Epithelial cell of proximal tubule (primary cell): ENCODE measurements at places on chromosomes 1 and 21.
A peak's percentile ranks its signal among the peaks of the same experiment; 100 is the strongest.

DNA sequence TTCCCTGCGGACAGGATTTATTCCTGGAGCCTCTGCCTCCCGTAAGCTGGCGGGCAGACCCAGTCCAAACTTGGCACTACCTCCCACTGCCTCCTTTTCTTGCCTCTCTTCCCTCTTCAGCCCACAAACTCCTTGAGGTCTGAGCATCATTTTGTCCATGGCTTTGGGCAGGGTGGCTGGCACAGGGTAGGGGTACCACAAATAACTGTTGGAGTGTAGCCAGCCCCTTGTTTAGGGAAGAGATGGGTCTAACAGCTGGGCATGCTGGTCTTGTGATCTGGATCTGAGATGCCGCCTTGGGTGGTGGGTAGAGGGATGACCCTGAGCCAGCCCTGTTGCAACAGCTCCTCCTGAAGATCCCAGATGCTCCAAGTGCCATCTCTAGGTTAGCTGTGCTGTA lies 71.4 kb upstream of the CLDN14 start:
- no peak for DNase-seq

GRCh38 chr1:115098979-115099692 lies 9.8 kb upstream of the TSPAN2 start:
- DNase-seq, result peak; percentile 46

DNA sequence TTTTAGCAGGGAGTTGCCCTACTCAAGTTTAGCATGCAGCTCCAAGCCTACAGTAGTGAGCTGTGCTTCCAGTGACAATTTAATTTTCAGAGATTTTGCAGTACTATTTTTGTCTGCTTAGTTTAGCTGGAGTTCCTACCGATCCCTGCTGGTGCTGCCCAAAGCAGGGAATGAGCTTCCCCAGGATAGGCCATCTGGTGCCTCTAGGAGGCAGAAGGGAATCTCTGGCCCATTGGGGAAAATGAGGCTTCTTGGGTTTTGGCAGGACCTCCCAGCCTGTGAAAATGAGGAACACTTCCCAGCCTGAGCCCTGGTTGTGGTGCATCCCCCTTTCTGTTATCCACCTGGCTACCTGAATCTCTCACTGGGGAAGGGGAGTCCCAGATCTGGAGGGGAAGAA lies 149.2 kb downstream of the RASAL2 start:
- no peak for DNase-seq

GRCh38 chr1:20184481-20184900 lies 1.4 kb upstream of the UBXN10 start:
- DNase-seq, result no peak

DNA sequence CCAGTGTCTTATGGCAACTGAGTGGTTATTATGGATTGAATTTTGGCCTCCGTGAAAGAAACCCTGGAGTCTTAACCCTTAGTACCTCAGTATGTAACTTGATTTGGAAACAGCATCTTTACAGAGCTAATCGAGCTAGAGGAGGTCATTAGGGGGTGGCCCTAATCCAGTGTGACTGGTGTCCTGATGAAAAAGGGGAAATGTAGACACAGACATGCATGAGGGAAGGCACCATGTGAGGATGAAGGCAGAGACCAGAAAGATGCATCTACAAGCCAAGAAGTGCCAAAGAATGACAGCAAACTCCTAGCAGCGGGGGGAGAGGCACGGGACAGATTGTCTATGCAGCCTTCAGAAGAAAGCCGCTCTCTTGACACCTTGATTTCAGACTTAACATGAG lies 14.7 kb downstream of the DOP1B start:
- no peak for DNase-seq

- DNase-seq, result no peak
Observed at GRCh38 chr21:36626791-36627190, 72.1 kb upstream of the SIM2 start.

DNA sequence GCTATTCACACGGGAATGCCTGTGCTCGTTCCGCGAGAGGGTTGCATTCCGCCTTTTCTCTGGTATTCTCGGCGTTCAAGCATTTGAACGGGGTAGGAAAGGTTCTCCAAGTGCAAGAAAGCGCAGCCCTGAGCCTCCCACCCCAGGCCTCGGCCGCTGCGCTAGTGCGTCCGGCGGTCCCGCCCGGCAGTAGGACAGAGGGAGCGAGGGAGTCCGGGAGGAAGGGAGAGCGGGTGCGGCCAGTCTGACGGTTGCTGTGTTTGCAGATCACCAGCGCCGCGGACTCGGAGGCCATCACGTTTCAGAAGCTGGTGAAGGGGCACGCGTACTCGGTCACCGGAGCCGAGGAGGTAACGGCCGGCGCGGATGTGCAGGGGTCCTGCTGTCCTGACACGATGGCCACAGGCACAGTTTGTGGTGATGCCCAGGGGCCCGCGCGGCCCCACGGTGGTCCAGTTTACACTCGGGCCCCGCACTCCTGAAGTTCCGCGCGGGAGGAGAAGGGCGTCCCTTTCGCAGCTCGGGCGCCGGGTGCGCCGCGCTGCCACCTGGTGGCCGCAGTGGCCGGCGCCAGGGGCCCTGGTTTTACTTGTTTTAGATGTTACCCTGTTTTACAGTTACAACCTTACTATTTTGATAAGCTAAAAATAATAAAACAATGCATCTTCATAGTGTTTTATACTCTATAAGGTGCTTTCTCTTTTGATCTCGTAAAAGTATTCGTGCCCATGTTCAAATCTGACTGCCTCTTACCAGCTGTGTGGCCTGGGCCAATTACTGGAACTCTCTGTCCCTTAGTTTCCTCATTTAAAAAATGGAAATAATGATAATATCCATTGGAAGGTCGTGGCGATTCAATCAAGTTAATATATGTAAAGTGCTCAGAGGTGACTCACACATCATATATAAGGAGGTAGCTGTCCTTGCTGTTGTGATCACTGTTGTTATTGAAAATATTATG lies 36.7 kb downstream of the CAPN2 start:
- no peak for DNase-seq

DNA sequence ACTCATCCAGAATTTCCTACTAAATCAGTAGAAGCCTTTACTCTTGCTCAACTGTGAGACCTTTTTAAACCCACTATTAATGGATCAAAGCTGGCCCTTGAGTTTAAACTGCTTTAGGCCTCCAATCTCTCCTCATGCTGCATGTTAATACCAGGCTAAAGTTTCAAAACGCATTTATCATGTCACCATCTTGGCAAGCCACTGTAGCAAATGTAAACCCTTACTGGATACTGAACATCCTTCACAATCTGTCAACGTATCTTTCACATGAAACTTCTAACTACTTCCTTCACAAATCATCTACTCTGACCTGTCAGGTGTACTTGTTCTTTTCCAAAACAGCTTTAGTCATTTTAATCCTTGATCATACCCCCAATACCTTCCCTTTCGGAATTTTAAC lies 3.0 kb downstream of the PAXBP1 start:
- no peak for DNase-seq

- DNase-seq, result no peak
Observed at GRCh38 chr1:172599912-172600311, 59.0 kb upstream of the FASLG start.

DNA sequence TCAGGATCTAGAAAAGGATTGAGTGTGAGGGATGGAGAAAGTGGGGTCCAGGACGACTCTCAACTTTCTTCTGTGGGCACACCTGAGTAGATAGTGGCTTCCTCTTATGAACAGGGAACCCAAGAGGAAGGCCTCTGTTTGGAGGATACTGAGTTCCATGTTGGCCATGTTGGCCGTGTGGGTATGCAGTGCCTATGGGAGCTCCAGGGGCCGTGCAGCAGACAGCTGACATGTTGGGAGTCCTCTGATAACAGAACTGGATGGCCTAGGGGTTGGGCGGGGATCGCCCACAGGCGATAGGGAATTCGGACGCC lies 43.0 kb downstream of the TMEM53 start:
- no peak for DNase-seq

- DNase-seq, result no peak
Observed at GRCh38 chr21:35252831-35253230, 203.7 kb upstream of the RUNX1 start.

- DNase-seq, result no peak
Observed at GRCh38 chr21:38097789-38098188, 159.0 kb upstream of the KCNJ15 start.

DNA sequence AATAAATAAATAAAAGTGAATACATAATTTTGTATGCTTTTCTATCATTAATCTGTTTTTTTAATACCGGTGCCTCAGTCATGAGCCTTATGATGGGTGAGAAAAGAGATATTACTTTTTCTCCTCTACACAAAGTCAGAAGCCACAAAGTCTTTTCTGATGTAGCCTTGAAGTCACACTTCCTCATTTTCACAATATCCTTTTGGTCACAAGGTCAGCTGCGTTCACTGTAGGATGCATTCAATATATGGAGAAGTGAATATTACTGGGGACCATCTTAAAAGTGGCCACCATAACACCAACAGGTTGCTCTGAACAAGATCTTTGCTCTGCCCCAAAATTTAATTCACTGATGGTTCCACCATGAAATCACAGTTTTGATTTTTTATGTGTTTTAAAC lies 83.3 kb upstream of the TNR start:
- no peak for DNase-seq
